Hematopoietic multipotent progenitor cell treated with erythropoietin and hydrocortisone succinate and interleukin-3 and kit ligand, for 15 days (in vitro differentiated cells): ENCODE measurements at places on chromosomes 3 and 15.
A peak's percentile ranks its signal among the peaks of the same experiment; 100 is the strongest.

- no peak for DNase-seq
These were observed 22.5 kb downstream of the UPK1B start for GRCh38 chr3:119195911-119196310.

- DNase-seq, result no peak
These were observed 4.8 kb downstream of the CSRNP1 start for GRCh38 chr3:39148435-39149058.

GRCh38 chr15:68284616-68285258 lies 7.2 kb downstream of the FEM1B start:
- peak; percentile 68 for DNase-seq

GRCh38 chr3:44114142-44114541 lies 127.5 kb upstream of the TOPAZ1 start:
- DNase-seq, result peak; percentile 3

- no peak for DNase-seq
These were observed 24.5 kb downstream of the ARID3B start for GRCh38 chr15:74565381-74566085.

- DNase-seq, result no peak
These were observed 300.4 kb upstream of the STT3B start for GRCh38 chr3:31232055-31233025.

- DNase-seq, result peak; percentile 62
These were observed 8.4 kb downstream of the PIK3R4 start for GRCh38 chr3:130738241-130738640.

DNA sequence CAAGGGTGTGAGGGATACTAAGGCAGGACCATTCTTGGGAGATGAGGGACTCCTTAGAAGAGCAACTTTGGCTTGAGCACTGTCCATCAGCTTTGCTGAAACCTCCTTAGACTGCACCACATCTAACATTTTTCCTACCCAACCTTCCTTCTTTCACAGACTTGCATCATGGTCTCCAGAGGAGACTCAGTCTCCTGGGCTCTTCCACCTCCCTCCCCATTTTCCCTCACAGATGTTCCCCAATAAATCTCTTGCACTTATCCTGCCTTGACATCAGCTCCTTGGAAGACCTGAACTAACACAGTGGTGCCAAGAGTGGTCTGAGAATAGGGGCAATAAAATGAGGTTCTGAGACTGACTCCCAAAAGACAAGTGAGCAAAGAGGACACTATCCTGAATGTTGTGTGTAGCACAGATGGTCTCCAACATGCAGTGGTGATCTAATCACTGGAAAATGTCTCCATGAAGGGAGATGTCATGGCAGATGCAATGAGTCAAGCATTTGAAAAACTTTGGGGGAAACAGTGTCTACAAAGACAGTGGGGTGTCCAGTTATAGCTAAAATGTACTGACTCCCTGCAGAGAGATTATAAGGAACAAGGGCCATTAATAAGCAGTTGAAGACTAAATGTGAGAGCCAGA lies 26.0 kb upstream of the BOC start:
- no peak for DNase-seq

DNA sequence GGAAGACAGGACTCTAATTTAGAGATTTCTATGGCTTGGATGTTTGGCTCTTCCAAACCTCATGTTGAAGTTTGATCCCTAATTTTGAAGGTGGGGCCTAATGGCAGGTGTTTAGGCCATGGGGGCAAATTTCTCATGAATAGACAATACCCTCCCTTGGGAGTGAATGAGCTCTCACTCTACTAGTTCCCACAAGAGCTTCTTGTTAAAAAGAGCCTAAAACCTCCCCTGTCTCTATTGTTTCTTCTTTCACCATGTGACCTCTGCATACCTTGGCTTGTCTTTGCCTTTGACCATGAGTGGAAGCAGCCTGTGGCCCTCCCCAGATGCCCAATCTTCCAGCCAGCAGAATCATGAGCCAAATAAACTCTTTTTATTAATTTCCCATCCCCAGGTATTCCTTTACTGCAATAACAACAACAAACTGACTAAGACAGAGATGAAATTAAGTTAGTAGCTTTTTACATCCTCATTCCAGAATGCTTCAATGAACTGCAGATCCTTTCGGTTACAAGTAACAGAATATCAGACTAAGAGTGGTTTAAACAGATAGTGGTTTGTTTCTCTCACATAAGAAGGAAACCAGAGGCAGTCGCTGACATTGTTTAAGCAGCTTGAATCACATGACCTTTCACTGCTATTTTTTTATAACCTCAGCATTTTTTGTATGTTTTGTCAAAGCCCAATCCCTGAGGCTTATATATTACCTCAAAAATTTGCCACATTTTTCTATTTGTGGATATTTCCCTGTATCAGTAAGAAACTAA lies 1013.3 kb upstream of the SEMA6D start:
- no peak for DNase-seq

- no peak for DNase-seq
These were observed 11.4 kb upstream of the CYP11A1 start for GRCh38 chr15:74378848-74379247.

- DNase-seq, result no peak
These were observed 246.2 kb downstream of the SV2B start for GRCh38 chr15:91346259-91346658.

- no peak for DNase-seq
These were observed 6.6 kb upstream of the HCLS1 start for GRCh38 chr3:121667333-121667732.

- peak; percentile 24 for DNase-seq
These were observed 8.5 kb downstream of the SHOX2 start for GRCh38 chr3:158097593-158098308.

GRCh38 chr3:137205394-137206045 lies 247.7 kb downstream of the IL20RB start:
- no peak for DNase-seq

GRCh38 chr3:143677430-143677829 lies 170.8 kb downstream of the SLC9A9 start:
- DNase-seq, result no peak

DNA sequence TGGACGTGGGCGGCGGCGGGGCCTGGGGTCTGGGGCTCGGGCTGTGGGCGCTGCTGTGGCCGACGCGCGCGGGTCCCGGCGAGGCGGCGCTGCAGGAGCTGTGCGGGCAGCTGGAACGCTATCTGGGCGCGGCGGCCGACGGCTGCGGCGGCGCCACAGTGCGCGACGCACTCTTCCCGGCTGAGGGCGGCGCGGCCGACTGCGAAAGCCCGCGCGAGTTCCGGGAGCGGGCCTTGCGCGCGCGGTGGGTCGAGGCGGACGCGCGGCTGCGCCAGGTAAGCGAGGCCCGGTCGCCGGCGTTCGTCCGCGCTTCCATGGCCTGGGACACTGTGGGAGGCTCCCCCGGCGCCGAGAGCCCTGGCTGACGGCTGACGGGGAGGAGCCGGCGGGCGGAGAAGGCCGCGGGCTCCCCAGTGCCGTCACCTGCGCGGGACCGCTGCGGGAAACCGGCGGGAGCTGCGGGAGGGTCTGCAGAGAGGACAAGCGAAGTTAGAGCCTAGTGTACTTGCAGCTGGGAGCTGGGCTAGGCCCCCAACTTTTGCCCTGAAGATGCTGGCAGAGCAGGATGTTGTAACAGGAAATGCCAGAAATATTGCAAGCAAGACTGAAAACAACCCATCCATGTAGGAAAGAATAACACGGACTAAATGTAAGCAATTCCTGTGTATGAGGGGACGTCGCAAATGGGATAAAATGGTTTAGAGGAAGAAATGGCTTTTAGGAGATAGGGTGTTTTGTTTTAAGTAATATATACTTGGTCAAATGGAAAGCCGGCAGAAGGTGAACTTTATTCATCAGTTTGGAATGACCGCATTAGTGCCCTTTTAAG lies 847 bp downstream of the WHAMM start:
- peak; percentile 62 for DNase-seq
